Aorta (tissue), 5 donors: ENCODE measurements at places on chromosomes 4 and X. TPM values are rescaled to one million over a fixed set of nuclear protein-coding genes. Genes with fewer than 3 reads are reported as not detected.

- DNase-seq, result no peak
These were observed 615.8 kb downstream of the TRAM1L1 start for GRCh38 chr4:116469582-116469981.

DMP1 gene
- 0.16 TPM for total RNA-seq

RHOH gene
- total RNA-seq, result 3.3 TPM

DNA sequence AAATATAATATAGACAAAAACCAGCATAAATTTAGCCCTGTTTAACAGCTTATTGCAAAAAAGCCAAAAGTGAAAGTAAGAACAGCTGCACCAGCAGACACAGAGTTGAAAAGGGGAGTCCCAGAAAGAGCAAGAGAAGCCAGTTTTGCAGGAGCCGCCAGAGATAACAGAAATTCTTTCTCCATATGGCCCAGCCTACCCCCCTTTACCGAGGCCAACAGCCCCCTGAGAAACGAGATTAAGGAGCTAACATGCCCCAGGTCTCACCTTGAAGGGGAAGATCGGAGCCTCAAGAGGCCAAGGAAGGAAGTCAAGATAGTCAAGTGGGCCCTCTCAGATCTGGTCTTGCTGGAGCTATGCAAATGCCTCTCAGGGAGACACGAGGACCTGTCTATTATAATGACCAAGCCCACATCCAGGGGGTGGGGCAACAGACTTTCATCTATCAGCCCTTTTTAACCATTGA, 4.8 kb downstream of the ACOX3 start:
- no peak for DNase-seq

DNA sequence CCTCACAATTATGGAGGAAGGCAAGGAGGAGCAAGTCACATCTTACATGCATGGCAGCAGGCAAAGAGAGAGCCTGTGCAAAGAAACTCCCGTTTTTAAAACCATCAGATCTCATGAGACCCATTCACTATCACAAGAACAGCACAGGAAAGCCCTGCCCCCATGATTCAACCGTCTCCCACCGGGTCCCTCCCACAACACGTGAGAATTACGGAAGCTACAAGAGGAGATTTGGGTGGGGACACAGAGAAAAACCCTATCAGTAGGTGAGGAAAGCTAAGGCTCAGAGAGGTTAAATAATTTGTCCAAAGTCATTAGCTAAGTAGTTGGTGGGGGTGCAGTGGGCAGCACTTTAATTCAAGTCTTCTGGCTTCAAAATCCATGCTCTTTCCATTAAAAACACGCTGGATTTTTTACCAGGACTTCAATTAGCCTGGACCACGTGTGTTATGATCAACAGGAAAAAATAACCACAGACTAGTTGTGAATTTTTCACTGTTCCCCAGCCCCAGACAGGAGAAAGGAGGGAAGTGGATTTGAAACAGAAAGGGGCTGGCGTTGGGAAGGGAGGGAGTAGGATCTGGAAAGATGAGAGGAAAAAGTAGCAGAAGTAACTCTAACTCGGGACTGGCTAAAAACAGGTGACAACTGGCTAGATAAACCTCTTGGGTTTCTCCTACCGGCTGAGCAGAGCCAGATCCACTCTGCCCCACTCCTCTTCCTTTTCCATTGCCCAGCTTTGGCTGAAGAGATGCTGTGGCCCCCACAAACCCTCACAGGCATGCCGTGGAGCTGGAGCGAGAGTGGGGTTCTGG, 986 bp downstream of the MTMR8 start:
- DNase-seq, result no peak

AWAT2 gene
- total RNA-seq, result not detected

MAGEA11 gene
- not detected for total RNA-seq

TMEM144 gene
- 14.1 TPM for total RNA-seq

HS3ST1 gene
- total RNA-seq, result 6.9 TPM

DNA sequence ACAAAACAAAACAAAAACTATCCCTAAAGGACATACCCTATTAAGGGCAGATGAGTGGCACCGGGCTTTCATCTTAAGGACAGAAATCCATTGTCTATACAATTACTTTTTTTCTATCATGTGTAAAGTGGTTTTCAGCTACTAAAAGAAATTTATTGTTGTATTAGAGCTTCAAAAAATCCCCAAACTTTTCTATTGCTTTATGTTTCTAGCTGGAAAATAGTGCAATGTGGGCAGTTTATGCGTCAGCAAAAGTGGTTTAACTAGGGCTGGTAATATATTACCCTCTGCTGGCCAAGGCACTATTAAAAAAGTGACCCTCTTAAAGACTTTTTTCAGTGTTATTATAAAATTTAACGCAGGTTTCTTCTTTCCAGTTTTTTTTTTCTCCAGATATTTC, 15.5 kb upstream of the GPR82 start:
- DNase-seq, result no peak

MAOA gene
- 29.6 TPM for total RNA-seq

- DNase-seq, result no peak
These were observed 773 bp downstream of the DAPP1 start for GRCh38 chr4:99817309-99817890.

ZRSR2 gene
- 13.4 TPM for total RNA-seq

GRCh38 chr4:16617011-16617410, 281.4 kb downstream of the LDB2 start:
- DNase-seq, result no peak

DNA sequence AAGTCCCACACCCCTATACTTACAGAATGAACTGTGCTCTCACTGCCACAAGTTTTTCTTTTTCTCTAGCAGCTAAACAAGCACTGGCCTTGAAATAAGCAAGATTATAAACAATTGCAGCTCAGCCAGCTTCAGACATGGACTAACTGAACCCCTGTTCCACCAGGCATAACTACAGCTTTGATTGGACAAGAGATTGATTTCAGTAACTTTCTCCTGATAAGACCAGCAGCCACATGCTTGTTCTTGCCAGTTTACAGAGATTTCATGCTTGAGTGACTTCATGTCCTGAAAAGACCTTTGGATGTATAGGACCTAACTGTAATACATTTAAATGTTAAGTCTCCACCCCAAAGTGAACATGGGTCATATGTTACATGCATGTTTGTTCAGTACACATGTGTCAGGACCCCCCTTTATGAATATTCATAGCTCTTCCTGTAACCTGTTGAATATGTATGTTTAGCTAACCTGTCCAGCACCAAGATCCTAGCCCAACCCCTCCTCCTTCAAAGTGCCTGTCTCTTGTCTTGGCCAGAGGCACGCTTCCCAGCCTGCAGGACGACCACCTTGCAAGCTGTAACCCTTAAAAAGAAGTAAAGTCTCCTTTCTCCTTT, 27.9 kb downstream of the ZNF275 start:
- no peak for DNase-seq

GRCh38 chr4:84750260-84750959, 167.5 kb downstream of the CDS1 start:
- DNase-seq, result no peak

REPS2 gene
- 6.2 TPM for total RNA-seq

- DNase-seq, result no peak
These were observed 445.9 kb downstream of the TLL1 start for GRCh38 chr4:166318810-166319525.

GRCh38 chrX:155888139-155888538, 7.0 kb downstream of the VAMP7 start:
- no peak for DNase-seq

OPRPN gene
- total RNA-seq, result not detected

DNA sequence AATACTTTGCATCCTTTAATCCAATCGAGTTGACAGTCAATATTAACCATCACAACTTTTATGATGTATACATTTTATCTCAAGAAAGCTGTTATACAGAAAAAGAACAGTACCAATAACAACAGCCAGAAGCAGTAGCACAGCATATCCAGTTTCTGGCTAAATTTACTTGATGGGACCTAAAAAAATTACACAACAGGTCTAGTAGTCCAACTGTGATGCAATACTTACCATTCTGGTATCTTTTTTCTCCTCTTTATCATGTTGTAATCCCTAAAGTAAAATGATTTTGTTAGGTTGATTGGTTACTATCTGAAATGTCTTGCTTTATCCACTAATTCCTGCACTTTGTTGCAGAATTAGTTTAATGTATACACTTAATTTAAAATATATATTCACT, 1150.6 kb downstream of the FAT4 start:
- no peak for DNase-seq

HDX gene
- total RNA-seq, result 10.4 TPM

- DNase-seq, result no peak
These were observed 707.9 kb upstream of the PITX2 start for GRCh38 chr4:111330786-111331185.

- DNase-seq, result no peak
These were observed 59.8 kb downstream of the AGTR2 start for GRCh38 chrX:116230130-116230898.

DNA sequence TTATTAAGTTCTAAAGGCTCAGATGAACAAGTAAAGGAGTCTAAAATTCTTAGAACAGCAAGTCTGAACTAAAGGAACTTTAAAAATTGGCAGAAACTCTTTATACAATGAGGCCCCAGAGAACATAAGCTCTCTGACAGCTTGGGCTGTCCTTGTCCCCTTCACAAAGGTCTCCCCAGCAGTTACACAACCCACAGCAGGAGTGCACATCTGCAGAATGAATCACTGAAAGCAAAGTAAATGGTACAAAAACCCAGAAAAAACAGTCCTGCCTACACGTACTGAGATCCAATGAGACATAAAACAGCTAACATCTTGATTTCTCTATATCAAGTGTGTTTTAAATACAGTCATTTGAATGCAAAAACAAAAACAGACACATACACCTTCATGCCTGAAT, 18.7 kb downstream of the RBBP7 start:
- DNase-seq, result no peak

RAB9B gene
- total RNA-seq, result 7.9 TPM

DNA sequence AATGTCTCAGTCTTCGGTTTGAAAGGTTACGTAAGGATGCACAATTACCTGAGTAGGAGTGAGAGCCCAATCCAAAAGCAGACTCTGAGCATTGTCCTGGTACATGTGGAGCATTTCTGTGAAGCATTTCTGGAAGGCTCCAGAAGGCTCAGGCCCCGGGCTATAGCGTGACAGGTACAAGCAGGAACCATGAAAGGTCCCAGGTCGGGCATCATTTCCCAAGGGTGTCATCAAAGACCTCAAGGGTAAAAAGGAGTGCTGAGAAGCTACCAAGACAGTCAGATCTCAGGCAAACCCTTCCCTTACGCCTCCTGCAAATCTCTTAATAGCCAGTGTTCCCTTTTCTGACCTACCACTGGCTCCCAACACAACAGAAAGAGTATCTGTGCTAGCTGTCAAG, 30.8 kb downstream of the GPC4 start:
- no peak for DNase-seq

RAB41 gene
- not detected for total RNA-seq

ZNF630 gene
- total RNA-seq, result 7.7 TPM

GRCh38 chr4:82820689-82821088, 22.1 kb upstream of the SCD5 start:
- no peak for DNase-seq

DNA sequence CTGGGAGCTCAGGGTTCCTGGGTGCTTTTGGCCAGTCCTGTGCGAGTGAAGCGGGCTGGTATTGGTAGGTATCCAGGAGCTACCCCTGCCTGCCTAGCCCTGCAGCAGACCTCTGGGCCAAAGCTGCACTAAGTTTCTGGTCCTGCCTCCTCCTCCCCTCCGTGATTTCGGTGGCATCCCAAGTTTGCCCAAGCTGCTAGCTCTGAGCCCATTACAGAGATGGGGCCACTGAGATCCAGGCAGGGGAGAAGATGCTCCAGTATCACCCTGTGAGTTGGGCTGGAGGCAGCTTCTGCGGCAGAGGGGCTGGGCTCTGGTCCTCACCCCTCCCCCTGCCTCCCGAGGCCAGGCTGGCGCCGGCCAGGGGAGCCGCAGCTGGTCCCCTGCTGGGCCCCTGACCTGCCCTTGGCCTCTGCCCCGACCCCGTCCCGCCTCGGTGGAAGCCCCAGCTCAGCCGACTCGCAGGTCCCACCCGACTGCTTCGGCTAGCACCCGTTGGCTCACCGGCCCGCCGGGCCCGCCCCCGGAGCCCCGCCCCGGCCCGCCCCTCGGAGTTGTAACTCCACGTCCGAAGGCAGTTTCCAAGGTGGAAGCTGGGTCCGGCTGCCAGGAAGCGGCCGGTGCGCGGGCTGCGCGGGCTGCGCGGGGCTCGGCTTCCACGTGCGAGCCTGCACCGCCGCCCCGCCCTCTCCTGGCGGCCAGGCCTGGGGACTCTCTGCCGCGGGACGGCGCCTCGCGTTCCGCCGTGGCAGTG, at the start of gene DUSP9:
DUSP9 (plus strand) TSS at position 584 of the 754 bp plus-strand sequence. CDS start 751 bp downstream, outside the sequence.
- DNase-seq, result peak; percentile 76

- no peak for DNase-seq
These were observed 783.0 kb upstream of the AADAT start for GRCh38 chr4:170872794-170873193.

- DNase-seq, result no peak
These were observed 317.7 kb upstream of the NOCT start for GRCh38 chr4:138697851-138698250.

- peak; percentile 44 for DNase-seq
These were observed 750.3 kb downstream of the ARAP2 start for GRCh38 chr4:35493977-35494376.

GRCh38 chr4:168131196-168131595, 38.9 kb downstream of the ANXA10 start:
- no peak for DNase-seq

GRCh38 chrX:112642349-112642748, 37.4 kb downstream of the LHFPL1 start:
- no peak for DNase-seq

DNA sequence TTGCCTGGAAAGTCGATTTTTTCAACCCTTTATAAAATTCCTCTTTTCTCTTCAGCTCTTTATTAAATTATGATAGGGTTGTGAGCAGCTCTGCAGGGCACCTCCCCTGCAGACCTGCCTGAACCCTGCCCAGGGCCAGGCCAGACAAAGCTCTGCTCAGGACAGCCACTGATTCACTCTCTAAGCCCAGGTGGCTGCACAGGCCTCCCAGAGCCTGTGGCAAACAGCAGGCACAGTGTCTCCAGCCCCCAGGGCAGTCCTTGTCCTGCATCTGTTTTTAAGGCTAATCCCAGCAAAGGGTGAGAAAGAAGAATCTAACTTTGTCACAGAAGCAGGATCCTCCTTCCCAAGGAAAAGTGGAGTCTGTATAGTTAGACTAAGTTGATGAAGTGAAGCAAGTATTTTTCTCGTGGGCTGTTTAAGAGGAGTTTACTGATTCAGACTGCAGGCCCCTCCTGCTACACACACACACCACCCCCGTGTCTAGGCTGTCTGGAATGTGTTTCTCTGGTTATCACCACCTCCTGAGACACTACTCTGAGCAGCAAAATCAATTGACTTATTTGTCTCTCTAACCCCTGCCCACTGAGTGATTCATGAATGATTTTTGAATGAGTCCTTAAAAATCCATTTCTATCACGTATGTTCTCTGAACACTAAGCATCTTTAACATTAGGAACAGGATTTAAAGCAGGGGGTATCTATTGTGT, 101.7 kb downstream of the CHIC2 start:
- no peak for DNase-seq

XPNPEP2 gene
- total RNA-seq, result 3.3 TPM
